ENCODE measurements at places on chromosomes 7 and 10.

DNA sequence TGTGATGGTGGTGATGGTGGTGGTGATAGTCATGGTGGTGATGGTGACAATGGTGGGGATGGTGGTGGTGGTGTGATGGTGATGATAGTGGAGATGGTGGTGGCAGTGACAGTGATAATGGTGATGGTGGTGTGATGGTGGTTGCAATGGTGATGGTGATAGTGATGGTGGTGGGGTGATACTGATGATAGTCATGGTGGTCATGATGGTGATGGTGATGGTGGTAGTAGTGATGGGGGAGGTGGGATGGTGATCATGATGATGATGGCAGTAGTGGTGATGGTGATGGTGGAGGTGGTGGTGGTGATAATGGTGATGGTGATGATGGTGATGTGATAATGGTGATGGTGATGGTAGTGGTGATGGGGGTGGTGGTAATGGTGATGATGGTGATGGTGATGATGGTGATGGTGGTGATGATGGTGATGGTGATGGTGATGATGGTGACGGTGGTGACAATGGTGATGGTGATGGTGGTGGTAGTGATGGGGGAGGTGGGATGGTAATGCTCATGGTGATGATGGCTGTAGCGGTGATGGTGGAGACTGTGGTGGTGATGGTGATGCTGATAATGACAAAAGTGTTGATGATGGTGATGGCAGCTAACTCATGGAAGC lies 4.7 kb upstream of the PWWP2B start:
- no peak for DNase-seq

- DNase-seq = no peak
These were observed 82.6 kb downstream of the PTPRE start for GRCh38 chr10:127989481-127990012.

DNA sequence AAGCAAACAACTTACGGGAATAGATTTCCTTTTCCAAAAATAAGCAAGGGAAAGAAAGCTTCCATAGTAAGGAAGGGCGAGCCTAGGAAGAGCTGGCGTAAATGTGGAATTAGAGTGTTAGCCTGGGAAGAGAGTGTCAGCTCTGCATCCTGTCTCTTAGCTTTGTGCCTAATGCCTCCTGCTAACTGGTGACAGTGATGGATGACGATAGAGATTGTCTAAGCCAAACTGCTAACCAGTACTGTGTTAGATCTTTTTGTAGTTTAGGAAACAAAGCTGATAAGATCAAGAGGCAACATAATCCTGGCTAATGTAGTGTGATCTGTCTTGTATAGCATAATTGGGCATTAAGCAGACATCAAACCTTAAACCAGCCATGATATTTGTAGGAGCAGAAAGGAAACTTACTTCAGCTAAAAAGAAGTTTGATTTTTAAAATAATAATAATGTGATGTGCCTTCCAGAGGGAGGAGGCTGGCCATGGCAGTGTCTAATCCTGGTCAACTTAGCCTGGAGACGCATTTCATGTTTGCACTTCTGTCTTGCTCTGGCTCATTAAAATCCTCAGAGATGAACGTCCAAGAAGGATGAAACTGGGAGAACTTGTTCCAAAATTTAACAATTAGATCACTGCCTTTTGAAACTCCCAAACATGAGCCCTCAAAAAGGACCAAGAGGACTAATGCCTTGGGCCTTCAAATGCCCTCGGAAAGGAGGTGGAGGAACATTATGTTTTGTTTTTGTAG lies 85.1 kb downstream of the FAM204A start:
- DNase-seq = no peak

GRCh38 chr7:156091519-156092080 lies 279.3 kb upstream of the SHH start:
- DNase-seq = no peak

DNA sequence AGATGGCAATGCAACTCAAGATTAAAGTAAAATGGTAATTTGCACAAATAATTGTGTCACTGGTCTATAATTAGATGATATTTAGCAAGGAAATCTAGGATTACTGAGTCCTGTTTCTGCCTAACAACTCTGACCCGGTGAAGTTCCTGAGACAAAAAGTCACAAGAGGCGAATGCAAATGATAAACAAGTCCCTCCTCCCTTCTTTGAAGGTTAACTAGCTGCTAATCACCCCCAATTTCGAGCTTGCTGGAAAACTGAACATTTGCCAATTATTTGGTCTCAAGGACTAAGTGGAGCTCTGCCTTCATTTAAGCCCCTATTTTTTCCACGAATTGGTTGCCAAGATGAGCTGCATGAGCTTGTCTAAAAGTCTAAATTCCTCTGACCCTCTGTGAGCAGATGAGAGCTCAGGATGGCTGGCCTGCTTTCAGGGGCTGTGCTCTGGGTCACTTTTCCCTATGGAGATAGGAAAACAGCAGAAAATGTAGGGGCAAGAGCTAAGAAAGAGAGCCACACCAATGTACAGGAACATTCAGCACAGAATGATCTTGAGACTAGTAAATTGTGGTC lies 127.3 kb downstream of the MBL2 start:
- no peak for DNase-seq

DNA sequence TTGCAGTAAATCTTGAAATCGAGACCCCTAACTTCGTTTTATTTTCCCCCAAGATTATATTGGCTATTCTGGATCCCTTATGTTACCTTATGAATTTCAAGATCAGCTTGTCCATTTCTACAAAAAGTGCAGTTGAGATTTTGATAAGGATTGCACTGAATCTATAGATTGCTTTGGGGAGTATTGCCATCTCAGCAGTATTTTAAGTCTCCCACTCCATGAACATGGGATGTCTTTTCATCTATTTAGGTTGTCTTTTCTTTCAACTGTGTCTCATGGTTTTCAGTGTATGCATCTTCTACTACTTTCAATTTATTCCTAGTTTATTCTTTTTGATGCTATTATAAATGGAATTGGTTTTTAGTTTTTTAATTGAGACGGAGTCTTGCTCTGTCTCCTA lies 89.6 kb downstream of the EZH2 start:
- DNase-seq = no peak
